ENCODE measurements at places on chromosomes 13 and 19.

DNA sequence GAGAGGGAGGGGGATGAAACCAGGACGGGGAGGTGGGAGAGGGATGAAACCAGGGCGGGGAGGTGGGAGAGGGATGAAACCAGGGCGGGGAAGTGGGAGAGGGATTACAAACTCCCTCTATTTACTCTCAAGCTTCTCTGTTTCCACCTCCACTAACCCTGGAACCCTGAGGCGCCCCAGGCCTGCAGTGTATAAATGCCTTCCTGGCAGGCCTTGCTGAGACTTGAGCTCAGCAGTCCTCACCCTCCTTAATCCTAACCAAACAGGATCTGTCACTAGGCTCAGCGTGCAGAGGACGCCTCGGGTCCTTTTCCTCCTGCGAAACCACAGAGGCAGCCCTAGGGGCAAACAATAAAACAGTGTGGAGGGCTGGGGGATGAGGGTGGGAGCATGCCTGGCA is 32.1 kb upstream of the OR1M1 start:
- DNase-seq = peak; percentile 31

- DNase-seq = no peak
Measured at GRCh38 chr19:54343868-54344267, 4.9 kb upstream of the LILRA4 start.

DNA sequence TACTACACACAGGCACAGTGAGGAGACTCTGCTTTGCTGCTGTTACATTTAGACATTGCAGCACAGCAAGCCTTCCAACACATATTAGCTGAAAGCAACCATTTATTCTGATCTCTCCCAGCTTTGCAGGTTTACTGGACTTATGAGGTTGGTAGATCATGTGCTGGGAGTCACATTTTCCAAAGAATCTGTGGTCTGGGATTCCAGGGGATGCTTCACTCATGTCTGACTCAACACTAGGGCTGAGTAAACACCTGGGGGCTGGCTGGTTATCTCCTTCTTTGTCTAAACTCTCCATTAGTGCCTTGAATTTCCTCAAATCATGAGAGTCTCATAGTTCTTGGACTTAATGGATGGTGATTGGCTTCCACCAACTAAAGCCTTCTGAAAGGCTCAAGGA is 5.4 kb upstream of the LGALS13 start:
- no peak for DNase-seq

DNA sequence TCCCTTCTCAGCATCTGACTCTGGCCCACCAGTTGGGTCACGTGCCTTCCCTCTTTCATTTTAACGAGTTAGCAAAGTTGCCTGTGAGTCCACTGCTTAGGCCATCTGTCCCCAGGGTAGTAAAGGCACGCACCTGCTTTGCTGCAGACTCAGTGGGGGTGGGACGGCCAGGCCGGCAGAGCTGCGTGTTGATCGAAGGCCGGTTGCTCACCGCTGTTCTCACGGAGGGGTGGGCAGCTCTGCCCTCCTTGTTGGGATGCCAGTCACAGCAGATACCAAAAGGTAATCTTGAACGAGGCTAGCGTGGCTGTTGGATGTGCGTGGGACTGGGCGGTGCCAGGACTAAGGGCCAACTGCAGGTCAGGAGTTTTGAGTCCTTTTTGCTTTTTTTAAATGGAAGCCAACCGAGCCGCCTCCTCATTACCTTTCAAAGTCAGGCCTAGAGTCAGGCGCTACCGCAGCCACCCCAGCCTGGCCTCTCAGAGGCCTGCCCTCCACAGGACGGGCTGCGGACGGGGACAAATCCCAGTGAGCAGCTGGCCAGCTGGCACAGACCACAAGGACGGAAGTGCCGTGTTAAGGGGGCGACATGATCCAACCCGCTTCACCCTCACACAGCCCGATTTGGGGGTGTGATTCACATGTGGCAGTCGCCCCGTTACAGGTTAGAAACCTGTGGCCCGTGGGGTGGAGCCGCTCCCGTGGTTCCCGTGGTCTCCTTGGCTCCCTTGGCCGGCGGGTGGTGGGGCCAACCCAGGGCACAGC is 20.6 kb downstream of the ADPRHL1 start:
- DNase-seq = no peak

DNA sequence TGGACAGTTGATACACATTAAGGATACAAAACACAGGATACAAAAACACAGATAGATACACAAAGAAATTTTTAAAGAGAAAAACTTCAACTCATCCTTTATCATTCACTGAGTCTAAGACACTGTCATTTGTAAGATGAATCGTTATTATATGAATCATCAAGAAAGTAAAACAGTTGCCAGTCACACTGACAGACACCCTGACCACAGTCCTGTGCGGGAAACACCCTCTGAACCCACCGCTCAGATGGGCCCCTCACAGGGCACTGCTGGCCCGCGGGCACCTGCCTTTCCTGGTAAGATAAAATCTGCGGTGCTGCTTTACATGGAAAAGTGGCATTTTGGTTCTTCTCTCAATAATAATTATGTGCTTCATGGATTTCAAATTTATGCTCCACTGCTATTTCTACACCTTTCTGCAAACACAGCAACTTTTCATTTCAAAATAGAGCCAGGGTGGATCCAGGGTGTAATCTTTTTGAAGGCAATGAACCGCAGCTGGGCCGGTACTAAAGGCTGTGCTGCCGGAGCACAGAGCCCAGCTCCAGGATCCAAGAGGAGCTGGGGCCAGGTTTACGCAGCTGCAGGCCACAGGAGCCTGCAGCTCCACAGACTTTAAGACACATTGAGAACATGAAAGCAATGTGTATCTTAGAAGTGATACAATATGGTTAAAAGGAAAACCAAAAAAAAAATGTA is 76.8 kb downstream of the TUBGCP3 start:
- no peak for DNase-seq

GRCh38 chr13:112690283-112690929 is 568 bp downstream of the ATP11A start:
- DNase-seq = no peak

DNA sequence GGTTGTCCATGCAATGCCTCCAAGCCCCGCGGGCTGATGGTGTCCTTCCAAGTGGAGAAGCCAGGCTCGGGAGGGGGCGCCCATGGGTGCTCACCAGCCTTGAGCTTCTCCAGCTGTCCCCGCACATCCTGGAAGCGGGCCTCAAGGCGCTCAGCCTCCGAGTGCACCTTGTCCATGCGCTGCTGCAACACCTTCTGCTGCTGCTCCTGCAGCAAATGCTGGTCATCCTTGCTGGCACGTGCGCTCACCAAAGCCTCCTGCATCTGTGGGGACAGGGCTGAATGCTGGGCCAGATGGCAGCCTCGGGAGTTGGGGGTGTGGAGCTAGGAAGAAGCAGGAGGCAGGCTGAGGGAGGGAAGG is 22.8 kb upstream of the EMP3 start:
- no peak for DNase-seq

- DNase-seq = no peak
Measured at GRCh38 chr19:17137417-17137816, 61.8 kb downstream of the MYO9B start.

GRCh38 chr13:33629605-33630360 is 188.2 kb upstream of the RFC3 start:
- DNase-seq = no peak

DNA sequence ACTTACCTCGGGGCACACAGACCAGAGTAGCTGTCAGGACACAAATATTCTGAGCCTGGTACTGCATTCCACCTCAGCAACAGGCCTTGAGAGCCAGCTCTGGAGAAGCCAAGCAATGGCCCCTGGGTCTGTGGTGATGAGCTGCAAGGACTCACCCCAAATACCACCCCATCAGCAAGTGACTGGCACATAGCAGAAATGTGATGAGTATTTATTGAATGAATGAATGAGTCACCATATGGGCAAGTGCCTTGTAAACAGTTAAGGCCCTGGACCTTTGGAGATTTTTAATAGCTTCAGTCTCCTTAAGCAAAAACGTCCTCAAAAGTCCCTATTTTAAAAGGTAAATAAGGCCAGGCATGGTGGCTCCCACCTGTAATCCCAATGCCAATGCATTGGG is 18.2 kb downstream of the GSX1 start:
- no peak for DNase-seq

DNA sequence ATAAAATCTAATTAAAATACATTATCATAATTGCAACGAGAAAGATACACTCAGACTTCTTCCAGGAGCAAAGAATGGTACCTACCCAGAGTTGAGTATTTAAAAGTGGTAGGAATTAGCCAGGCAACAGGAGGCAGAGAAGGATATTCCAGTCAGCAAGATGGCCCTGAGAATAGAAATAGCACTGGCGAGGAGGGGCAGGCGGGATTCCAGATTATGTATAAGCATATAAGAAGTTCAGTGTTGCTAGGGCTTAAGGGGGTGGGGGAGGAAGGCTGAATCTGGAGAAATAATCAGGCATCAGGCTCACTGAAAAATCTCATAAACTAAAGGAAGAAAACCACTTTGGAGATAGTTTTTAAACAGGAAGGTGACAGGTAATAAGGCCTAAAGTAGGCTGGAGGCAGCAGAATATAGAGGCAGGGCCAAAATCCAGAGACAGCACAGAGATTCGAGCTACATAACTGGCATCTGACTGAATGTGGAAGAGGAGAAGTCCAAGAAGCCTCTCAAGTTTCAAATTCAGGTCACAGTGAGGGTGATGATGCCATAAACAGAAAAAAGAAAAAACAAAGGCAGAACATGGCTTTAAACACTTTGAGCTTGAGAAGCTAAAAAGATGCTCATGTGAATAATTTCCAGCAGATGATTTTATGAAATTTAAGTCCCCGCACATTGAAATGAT is 7.5 kb downstream of the KPNA3 start:
- no peak for DNase-seq

- DNase-seq = no peak
Measured at GRCh38 chr19:55866521-55866920, 30.2 kb downstream of the NLRP4 start.

DNA sequence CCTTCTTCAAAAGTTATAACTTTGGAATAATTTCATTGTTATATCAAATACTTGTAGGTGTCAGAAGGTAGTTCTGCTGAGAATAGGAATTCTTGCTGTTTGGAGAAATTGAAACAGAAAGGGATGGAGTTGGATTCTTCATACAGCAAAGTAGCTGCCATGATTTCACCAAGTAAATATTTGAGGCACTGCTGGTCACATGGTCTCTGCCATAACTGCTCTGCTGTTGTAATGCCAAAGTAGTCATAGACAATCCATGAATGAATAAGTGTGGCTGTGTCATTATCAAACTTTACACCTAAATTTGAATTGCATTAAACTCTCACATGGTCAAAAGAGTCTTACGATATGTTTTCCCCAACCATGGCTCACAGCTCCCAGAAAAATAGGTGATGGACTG is 308.6 kb downstream of the GPC6 start:
- no peak for DNase-seq

GRCh38 chr13:92510416-92510815 is 716.2 kb upstream of the GPC6 start:
- no peak for DNase-seq

DNA sequence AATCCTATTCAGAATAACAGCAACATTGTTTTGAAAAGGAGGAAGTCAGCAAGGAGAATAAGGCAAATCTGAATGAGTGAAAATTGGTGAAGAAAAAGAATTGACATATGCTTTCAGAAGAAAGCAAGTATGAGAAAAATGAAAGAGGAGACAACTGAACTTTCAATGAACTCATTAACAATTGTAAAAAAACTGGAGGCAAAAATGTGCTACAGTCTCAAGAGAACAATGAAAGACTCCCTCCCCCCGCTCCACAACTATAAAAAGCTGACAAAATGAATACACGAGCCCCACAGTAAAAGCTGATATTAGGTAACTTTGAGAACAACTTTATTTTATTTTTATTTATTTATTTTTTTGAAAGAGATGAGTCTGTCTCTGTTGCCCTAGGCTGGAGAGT is 373.1 kb downstream of the DIAPH3 start:
- no peak for DNase-seq

GRCh38 chr13:113172419-113172926 is 14.0 kb downstream of the PROZ start:
- no peak for DNase-seq

DNA sequence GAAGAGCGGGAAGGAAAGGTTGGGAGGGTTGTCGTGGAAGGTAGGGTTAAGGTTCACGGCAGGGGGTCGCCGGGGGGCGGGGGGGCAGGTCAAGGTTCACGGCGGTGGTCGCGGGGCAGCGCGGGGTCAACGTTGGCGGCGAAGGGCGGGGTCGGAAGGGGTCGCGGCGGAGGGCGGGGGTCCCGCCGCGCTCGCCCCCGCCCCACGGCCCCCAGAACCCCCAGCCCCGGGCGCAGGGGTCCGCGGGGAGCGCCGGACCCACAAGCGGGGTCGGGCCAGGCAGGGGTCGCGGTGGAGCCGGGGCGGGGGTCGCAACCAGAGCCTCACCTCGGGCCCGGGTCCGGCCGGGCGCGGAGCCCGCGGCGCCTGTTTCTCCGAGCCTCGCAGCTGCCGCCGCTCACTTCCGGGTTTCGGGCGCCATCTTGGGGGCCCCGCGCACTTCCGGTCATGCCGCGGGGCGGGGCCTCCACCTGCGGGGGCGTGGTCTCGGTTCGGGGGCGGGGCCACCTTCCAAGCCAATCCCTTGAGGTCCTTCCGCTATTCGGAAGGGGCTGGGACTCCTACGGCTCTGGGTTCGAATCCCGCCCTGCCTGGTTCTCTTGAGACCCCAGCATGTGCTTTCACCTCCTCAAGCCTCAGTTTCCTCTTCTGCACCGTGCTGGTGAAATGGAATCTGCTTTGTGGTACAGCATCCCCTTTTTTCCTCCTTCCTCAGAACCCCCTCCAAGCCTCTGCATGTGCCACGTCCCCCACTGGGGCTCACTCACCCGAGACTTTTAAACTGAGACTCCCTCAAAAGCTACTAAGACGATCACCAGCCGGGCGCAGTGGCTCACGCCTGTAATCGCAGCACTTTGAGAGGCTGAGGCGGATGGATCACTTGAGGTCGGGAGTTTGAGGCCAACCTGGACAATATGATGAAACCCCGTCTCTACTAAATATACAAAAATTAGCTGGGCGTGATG is at the start of gene SBNO2:
TSS of gene SBNO2 (minus strand) at position 424 of the 965 bp plus-strand sequence. CDS start 19,992 bp downstream, outside the sequence.
- peak; percentile 82 for DNase-seq

- peak; percentile 87 for DNase-seq
Measured at GRCh38 chr19:57888560-57889231, at the start of gene ZNF814. Gene ZNF814 (minus strand): TSS chr19:57889037. CDS start chr19:57888802, 235 bp downstream.

DNA sequence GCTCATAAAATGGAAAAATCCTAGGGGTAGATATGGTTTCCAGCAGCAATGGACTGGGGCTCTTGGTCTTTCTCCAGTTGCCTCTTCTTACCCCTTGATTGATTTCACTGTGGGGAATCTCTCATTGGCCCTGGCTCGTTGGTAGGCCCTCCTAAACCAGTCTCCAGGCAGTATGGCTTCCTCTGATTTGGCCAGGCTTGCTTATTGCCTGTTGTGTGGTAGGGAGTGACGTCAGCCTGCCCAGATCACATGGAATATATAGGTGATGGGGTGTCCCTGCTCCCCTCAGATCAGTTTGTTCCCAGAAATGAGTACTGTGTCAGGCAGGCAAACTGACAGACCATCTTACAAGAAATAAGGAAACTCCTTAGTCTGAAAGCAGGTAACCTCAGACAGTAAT is 5.7 kb upstream of the SELENOV start:
- no peak for DNase-seq

GRCh38 chr19:18020212-18021085 is 12.5 kb downstream of the ARRDC2 start:
- no peak for DNase-seq
